Stomach (tissue), 19 donors: ENCODE measurements at places on chromosomes 7 and 10. TPM values are rescaled to one million over a fixed set of nuclear protein-coding genes. Genes with fewer than 3 reads are reported as not detected.
A peak's percentile ranks its signal among the peaks of the same experiment; 100 is the strongest.

The TMEM229A gene
- 15.2 TPM for total RNA-seq

DNA sequence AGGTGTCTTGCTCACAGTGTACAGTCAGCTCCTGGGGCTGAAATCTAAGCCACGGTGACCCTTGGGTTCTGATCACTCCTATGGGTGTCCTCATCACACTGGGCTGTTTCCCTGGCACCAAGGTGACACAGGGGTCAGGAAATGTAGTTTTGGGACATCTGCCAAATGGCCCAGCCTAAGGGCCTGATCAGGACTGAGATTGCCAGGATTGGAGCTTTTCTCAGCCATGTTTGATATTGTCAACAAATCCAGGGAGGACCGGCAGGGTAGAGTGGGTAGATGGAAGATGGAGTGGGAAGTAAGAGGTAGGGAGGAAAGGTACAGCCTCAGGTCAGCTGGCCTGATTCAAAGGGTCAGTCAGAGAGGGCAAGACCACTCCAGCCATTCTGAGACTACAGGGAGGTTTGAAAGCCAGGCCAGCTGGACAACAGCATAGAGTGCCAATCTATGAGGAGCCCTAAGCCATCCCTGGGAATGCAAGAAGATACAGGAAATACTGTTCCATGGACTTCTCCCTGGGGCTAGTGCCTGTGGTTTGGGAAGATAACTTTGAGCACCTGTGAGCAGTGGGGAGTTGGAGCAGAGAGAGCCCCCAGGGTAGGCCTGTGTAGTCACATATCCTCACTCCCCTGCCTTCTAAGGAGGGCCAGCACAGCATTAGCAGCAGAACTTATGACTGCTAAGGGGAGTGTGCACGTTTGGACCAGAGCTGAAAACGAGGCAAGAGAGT lies 377.3 kb upstream of the ZMIZ1 start:
- H3K36me3 ChIP-seq: no peaks in the 10 kb centered on the region
- peaks cover 10% of the 10 kb centered on the region for H3K4me1 ChIP-seq
- no peaks in the 10 kb centered on the region for H3K27me3 ChIP-seq
- H3K4me3 ChIP-seq: no peak overlapping the region

- H3K27ac ChIP-seq: no peak overlapping the region
- H3K4me3 ChIP-seq: peak overlapping the region; percentile 21
- H3K27me3 ChIP-seq: no peaks in the 10 kb centered on the region
- peaks cover 7% of the 10 kb centered on the region for H3K4me1 ChIP-seq
- H3K36me3 ChIP-seq: no peaks in the 10 kb centered on the region
Measured at GRCh38 chr7:2709553-2710285, 21.7 kb downstream of the AMZ1 start.

The MCMBP gene
- total RNA-seq: 61.1 TPM
